ENCODE measurements at places on chromosomes 3 and 15.

GRCh38 chr15:97837896-97838295 lies 122.6 kb upstream of the ARRDC4 start:
- DNase-seq: no peak

DNA sequence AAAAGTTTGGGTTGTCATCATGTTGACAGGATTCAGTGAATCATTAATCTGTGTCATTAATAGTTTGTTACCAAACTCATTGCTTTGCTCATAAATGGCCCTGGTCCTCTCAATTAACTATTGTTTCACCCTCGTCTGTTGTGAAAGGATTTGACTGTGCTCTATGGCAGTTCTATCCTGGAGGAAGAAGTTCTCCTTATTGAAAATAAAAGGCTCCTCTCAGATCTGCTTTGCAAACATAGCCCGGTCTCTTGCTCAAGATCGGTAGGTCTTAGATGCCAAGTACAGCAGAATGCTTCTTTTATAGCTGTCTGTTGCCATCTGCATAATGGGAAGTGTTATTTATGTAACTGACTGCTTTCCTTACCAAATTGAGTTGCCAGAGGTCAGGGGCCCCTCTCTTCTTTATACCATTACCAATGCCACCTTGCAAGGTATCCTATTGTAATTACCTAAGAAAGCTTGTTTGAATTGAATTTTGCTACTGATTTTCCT lies 146.5 kb downstream of the EBLN2 start:
- DNase-seq: no peak

- DNase-seq: no peak
Measured at GRCh38 chr15:101003081-101003480, 83.9 kb downstream of the LRRK1 start.

- DNase-seq: no peak
Measured at GRCh38 chr3:13749063-13749764, 130.7 kb downstream of the WNT7A start.

DNA sequence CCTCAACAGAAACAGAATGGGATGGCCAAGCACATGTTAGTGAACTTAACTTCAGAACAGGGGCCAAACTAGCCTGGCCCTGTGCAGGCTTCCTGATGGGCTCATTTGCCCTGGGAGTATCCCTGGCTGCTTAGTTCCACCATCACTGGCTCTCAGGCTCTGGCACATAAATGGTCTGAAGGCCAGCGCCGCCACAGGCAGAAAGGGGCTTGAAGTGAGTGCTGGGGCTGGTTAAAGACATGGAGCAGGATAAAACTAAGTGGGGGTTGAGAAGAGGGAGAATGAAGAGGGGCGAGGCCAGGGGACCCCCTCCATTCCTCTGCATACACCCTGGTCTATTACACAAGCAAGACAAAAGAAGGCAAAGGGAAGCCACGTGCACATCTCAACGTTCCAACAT lies 12.2 kb downstream of the SLCO2A1 start:
- no peak for DNase-seq

DNA sequence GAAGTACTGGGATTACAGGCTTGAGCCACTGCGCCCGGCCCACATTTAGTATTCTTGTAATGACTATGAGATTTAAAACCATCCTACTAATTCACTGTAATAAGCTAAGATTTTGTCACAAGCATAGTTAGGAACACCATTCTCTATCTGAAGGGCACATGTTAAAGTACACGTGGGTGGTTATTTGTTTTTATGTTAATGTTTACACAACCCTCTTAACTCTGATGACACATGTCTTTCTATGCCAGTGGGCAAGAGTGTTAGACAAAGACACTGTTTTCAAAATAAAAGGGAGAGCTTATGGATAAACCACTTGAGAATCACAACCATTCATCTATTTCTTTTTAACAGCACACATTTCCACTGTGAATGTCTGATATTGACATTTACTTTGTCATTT lies 537.6 kb upstream of the IL12A start:
- DNase-seq: no peak

- DNase-seq: no peak
Measured at GRCh38 chr3:142243134-142243533, 17.7 kb upstream of the GK5 start.

DNA sequence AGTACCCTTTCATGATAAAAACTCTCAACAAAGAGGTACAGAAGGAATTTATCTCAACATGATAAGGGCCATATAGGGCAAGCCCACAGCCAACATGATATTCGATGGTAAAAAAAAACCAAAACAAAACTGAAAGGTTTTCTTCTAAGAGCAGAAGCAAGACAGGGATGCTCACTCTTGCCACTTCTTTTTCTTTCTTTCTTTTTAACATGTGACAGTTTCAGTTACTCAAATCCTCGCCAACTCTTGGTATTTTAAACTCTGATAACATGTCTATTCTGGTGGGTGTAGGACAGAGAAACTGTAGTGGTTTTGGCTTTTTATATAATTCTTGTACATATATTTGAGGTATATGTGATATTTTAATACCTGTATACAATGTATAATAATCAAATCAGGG lies 74.0 kb upstream of the NMNAT3 start:
- DNase-seq: no peak

- DNase-seq: no peak
Measured at GRCh38 chr15:96448923-96449322, 118.4 kb downstream of the NR2F2 start.

- DNase-seq: no peak
Measured at GRCh38 chr15:91302588-91303439, 202.8 kb downstream of the SV2B start.

DNA sequence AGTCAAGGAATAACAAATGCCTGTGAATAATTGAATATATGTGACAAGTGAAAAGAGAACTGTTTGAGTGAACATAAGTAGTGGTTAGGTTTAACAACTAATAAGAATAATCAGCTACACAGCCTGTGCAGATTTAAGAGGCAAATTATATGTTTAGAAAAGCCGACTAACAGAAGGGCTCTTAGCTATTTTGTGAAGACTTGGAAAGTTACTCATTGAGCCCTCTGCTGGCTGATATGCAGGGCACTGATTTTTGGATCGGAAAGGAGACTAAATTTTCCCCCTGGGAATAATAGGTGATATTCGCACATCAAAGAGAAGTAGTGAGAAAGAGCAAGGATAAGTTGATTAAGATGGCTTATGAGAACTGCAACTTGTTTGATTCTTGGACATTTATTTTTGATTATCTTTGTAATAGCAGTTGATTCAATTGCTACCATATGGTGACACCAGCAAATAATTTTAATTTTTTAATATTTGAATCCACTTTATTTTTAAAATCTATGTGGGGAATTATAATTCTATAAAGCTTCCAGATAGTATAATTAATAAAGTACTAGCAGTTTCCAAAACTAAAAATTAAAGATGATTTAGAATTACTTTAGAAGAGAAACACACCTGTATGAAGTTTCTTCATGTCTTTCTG lies 156.2 kb downstream of the NLGN1 start:
- DNase-seq: no peak

- no peak for DNase-seq
Measured at GRCh38 chr3:126113733-126114442, 30.0 kb upstream of the SLC41A3 start.

- no peak for DNase-seq
Measured at GRCh38 chr3:101009386-101009785, 16.2 kb upstream of the ABI3BP start.

- DNase-seq: no peak
Measured at GRCh38 chr3:142850395-142851023, 38.4 kb downstream of the PCOLCE2 start.

- DNase-seq: no peak
Measured at GRCh38 chr3:87423336-87423735, 147.0 kb upstream of the POU1F1 start.

DNA sequence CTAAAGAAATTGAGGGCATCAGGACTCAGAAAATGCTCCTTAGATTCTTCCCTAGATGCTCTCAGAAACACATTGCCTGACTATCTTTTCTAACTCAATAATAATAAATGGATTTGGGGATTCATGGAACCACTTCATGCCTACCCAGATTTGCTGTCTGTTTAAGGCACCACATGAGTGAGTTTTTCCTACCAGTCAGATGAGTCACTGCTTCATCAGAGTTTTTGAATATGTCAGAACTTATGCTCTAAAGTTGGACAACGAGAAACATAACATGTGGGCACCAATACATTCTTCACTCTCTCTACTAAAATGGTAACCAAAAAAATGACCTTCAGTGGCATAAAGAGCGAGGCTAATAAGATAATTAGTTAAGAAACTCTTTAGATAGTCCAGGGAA lies 1135.1 kb downstream of the TUSC7 start:
- DNase-seq: no peak

- DNase-seq: no peak
Measured at GRCh38 chr3:195397524-195397923, 45.3 kb downstream of the ACAP2 start.
